Stimulated activated CD4-positive, alpha-beta T cell treated with anti-CD3 and anti-CD28 coated beads, Interleukin-1b, Interleukin-23, amount 100 ng/mL, for 1 hour (primary cell): ENCODE measurements at places on chromosomes 3 and 15.

- DNase-seq = no peak
Measured at GRCh38 chr15:61762676-61763075, 297.6 kb downstream of the VPS13C start.

- no peak for DNase-seq
Measured at GRCh38 chr15:88650556-88650955, 11.7 kb downstream of the ISG20 start.

DNA sequence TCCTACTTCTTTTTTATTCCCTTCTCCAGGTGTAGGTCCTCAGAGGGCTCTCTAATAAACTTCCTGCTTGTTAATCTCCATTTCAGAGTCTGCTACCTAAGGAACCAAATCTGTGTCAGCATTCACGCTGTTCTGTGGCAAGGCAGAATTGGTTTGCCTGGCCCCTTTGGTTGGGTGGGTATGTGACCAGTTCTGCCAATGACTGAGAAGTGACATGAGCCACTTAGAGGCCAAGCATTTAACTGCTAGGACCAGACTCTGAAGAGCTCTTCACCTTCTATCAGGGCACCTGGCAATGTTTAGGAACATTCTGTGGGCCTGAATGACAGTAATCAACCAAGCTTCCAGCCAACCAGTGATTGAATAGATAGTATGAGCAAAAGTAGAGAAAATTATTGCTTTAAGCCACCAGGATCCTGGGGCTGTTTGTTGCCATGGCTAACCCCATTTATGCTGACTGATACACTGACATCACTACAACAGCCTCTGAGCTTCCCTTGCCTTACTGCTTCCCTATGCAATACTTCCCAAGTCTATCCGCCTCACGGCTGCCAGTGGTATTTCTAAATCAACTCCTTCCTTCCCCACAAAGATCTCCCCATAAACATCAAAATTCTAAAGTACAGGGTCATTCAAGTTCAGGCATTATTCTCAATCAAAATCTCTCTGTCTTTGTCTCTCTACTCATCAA is 7.6 kb downstream of the FRMD4B start:
- DNase-seq = no peak

GRCh38 chr3:187849016-187849654 is 103.9 kb upstream of the BCL6 start:
- no peak for DNase-seq

GRCh38 chr3:196789885-196790359 is 50.3 kb downstream of the PAK2 start:
- no peak for DNase-seq

DNA sequence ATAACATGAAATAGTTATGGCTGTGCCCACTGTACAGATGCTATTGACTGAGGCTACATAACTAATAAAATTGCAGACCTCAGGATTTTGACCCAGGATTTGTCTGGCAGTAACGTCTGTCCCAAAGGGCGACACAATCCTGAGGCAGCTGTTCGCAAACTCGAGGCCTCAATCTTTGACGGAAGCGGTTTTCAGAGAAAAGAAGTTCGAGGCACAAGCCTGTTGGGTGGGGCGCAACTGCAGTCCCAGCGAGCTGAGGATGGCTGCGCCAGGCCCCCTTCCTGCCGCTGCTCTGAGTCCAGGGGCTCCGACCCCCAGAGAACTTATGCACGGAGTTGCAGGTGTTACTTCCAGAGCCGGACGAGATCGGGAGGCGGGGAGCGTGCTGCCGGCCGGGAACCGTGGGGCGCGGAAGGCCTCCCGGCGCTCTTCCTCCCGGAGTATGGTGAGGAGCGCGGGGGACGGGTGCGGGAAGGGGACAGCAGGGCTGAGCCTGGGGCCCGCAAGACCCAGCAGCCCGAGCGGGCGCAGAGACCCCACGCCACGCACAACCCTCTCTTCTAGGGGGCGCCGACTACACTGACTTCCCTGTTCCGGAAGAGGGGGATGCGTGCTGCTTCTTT is at the start of gene PARP15:
TSS of gene PARP15 (plus strand) at position 242 of the 623 bp plus-strand sequence. CDS start at position 260, 18 bp downstream.
- no peak for DNase-seq

- no peak for DNase-seq
Measured at GRCh38 chr15:88878720-88879184, 16.6 kb downstream of the HAPLN3 start.

DNA sequence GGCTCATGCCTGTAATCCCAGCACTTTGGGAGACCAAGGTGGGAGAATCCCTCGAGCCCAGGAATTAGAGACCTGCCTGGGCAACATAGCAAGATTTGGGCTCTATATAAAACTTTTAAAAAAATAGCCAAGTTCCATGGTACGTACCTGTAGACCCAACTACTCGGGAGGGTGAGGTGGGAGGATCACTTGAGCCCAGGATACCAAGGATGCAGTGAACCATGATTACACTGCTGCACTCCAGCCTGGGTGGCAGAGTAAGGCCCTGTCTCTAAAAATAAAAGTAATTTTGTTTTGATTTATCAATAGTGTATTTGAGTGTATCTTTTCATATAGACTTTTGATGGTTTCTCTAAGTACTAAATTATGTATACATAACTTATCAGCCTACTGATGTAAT is 63.1 kb downstream of the LSM3 start:
- DNase-seq = no peak

- no peak for DNase-seq
Measured at GRCh38 chr3:144746631-144747030, 775.0 kb downstream of the DIPK2A start.

DNA sequence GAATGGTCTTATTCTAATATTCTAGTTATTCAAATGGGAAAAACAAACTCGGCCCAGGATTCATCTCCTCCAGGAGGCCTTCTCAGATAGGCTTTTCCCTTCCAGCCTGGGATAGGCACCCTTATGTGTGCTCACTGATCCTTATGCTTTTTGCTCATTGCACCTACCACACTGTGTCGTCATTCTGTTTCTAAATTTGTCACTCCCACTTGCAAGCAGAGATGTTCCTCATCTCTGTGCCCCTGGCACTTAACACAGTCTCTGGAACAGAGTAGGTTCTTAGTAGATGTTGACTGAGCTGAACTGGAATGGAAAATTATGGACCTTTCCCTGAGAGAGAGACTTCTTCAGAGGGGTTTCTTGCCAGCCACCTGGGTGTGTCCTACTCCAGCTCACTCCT is 18.7 kb upstream of the SPG11 start:
- no peak for DNase-seq

DNA sequence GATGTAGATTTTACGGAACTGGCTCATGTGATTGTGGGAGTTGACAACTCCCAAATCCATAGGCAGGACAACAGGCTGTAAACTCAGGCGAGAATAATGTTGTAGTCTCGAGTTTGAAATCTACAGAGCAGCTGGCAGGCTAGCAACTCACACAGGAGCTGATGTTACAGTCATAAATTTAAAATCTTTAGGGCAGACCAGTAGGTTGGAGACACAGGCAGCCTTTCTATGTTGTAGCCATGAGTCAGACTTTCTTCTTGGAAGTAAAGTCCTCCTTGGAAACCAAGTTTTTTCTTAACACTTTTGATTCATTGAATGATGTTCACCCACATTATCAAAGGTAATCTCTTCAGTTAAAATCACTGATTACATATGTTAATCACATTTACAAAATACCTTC is 89.1 kb upstream of the ALCAM start:
- no peak for DNase-seq

DNA sequence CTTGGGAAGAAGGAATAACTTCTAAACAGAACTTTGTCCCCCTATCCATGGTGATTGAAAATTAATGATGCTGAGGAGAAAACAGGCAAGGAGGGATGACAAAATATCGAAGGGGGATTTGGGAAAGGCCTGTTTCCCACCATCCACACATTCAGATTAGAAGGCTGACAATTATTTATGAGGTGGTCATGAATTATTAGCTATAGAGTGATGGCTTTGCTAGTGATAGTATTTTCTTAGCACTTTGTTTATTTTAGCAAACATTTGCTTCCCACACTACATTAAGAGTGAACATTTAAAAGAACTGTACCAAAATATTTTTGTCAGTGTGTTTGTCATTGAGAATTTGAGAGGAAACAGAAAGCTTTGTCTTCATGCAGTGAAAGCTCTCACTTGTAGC is 172.6 kb upstream of the PDZRN3 start:
- DNase-seq = no peak

GRCh38 chr3:153087595-153088566 is 74.1 kb upstream of the RAP2B start:
- DNase-seq = no peak

- DNase-seq = no peak
Measured at GRCh38 chr15:62957130-62957529, 85.4 kb upstream of the TPM1 start.

- no peak for DNase-seq
Measured at GRCh38 chr3:146507331-146508120, 36.9 kb downstream of the PLSCR1 start.

DNA sequence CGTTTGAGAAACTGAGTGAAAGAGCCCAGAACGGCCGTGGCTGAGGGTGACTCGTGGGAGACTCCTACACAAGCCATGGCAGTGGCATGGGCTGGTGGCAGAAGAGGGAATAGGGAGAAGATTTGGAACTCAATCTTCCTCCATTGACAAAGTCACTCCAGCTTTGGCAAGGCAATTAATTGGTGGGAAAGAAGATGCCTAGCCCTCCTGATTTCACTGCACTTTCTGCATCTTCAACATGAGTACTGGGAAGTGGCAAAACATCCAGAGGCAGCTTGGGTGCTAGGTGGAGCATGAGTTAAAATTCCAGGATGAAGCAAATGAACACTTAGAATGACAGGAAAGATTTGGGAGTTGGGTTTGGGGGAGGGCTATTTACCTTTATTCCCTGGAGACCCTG is 1.4 kb upstream of the TGFBR2 start:
- DNase-seq = no peak

GRCh38 chr3:148075771-148076716 is 621.7 kb upstream of the AGTR1 start:
- DNase-seq = no peak

GRCh38 chr3:64327100-64327804 is 102.0 kb upstream of the PRICKLE2 start:
- no peak for DNase-seq

DNA sequence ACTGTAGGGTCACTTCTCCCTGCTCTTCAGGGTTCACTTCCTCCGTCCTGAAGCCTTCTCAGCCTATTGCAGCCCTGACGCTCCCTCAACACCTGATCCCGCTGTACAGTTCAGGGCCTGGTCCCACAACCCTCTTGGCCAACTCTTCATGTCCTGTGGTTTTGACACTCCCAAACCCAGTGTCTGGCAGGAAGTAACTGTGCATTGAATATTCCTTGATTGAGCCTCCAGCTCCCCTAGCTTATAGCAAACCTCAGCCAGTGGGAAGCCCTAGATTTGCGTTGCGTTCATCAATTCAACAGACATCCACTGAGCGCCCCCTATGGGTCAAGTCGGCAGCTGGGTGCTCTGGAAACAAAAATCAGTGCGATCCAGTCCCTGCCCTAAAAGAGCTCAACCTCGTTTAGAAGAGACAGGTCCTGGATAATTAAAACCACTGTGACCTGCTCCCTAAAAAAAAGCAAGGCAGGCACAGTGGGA is 13.5 kb downstream of the UBAP1L start:
- no peak for DNase-seq

DNA sequence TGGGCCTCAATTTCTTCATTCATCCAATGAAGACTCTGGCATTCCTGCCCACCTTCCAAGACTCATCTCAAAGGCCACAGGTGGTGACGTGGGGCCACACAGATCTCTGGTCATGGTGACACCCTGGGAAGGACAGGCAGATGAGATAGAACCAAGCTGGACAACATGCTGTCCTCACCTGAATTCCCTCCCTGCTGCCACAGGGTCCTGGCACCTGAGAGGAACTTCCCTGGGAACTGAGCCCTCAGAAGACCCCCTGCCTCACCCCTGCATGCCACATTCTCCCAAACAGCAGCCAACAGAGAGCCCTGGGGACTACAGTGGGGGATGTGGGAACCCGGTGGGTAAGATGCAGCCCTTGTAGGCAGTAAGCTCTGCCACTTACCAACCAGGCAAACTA is 10.7 kb downstream of the KLF15 start:
- no peak for DNase-seq

- DNase-seq = no peak
Measured at GRCh38 chr3:55719006-55719405, 231.9 kb upstream of the WNT5A start.

GRCh38 chr15:74402873-74403587 is 30.7 kb downstream of the SEMA7A start:
- DNase-seq = peak; percentile 37

DNA sequence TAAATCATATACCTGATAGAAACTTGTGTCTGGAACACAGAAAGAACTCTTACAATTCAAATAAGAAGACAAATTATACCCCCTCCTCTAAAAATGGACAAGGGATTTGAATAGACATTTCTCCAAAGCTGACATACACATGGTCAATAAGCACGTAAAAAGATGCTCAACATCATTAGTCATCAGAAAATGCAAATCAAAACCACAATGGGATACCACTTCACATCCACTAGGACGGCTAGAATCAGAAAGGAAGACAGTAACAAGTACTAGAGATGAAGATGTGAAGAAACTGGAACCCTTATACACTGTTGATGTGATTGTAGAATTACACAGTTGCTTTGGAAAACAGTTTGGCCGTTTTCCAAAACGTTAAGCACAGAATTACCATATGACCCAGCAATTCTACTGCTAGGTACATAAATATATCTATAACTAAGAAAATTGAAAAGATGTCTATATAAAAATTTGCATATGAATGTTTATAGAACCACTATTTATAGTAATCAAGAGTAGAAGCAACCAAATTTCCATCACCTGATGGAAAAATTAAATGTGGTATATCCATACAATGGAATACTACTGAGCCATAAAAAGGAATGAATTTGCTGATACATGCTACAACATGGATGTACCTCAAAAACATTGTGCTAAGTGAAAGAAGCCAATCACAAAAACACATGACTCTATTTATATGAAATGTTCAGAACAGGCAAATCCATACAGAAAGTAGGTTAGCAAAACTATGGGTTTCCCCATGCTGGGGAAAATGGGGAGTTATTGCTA is 60.8 kb downstream of the GREM1 start:
- DNase-seq = no peak

DNA sequence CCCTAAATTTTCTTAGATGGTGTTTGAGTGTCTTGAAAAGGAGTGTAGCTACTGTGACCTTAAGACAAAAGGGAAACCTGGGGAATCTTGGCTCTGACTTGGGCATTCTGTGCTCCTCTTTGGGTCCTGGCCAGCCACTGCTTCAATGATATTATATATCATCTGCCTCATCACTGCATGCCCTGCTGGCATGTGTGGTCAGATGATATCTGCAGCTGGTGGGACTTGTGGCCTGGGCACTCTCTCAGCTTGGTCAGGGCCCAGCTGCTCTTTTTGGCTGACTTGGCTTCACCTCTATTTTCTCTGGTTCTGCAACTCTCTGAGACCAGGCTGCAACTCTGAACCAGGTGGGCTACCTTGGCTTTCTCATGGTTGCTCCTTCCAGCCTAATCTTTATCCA is 446.1 kb upstream of the RARB start:
- DNase-seq = no peak

DNA sequence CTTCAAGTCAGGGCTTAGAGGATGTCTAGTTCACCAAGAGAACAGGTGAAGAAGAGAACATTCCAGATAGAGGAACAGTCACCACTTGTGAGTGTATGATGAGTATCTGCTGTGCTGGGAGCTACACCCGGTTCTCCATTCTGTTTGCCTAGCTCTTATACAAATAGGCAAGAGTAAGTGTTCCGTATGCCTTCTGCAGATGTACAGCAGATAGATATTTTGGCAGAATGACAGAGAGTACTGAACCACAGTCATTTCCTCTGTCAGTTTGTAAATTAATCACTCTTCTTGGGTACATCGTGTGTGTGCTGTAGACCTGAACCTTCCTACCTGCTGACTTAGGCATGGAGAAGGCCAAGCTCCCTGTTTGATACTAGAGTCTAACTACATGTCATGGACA is 108.3 kb upstream of the CTDSPL start:
- DNase-seq = no peak
